AG08395 (cell line): ENCODE measurements at places on chromosomes 1 and 21.

GRCh38 chr1:27380224-27380623 is 2.9 kb downstream of the CD164L2 start:
- DNase-seq = peak; percentile 30

DNA sequence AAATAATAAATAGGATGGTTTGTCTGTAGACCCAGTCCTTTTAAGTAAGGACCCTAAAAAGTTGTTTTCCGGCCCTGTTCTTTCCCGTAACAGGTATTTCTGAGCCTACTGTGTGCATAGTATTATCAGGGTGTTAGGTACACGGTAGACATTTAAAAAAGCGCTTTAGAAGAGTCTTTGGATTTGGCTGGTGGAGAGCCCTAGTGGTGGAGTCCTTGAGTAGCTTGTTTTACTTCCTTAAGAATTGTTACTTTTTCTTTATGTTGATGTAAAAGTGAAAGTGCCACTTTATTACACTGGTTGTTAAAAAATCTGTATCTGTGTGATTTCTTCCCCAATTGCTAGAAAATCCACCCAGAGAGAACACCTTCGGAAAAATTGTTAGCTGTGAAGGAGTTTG is 36.8 kb downstream of the SMYD2 start:
- no peak for DNase-seq

DNA sequence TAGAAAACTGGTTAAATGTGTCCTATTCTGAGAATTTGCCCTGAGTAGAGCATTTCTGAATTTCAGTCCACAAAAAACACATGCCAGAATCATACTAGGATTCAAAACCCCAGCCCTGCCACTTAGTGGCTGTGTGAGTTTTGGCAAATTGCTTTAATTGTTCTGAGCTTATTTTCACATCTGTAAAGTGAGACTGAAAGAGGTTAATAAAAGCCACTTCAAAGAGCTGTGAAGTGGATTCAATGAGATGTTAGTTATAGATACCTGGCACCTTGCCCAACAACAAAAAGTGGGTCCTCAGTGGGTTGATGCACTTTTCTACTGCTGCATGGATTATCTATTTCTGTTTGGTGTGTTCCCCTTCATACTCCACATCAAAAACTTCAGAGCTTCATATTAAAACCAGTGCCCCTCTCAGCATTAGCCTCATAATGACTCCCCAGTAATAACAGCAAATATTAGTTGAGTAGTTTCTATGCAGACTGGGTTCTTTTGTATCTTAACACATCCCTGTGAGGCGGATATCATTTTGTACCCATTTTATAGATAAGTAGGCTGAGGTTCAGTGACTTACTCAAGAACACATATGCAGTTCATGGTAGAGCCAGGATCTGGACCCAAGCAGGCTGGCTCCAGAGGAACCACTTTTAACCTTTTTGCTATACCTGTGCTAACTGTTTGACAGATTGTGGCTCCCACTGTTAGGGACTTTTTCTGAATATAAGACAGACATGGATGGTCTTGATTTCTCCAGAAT is 14.2 kb upstream of the ADORA3 start:
- DNase-seq = no peak

DNA sequence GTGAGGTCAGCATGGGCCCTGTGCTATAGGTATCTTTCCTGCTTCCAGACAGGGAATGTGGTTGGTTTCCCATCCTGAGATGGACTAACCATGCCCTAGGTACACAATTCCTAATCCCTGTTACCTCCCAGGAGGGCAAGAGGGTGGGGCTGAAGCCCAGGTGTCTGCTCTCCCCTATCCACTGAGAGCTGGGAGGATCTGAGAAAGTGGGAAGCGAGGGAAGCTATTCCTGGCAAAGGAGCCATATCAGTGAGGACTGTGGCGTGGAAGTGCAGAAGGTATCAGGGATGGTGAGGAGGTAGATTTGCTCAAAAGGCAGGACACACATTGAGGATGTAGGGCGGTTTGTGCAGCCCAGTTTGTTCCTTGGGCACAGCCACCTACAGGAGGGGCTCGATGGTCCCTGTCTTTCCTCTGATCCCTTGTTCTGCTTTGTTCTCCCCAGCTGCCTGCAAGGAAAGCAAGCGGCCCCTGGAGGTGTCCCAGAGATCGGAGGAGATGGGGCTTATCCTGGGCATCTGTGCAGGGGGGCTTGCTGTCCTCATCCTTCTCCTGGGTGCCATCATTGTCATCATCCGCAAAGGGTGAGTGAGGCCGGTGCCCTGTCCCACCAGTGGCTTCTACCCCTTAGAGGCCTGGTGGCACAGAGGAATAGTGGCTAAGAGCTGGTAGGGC is 48.1 kb downstream of the PTPRU start:
- DNase-seq = no peak

DNA sequence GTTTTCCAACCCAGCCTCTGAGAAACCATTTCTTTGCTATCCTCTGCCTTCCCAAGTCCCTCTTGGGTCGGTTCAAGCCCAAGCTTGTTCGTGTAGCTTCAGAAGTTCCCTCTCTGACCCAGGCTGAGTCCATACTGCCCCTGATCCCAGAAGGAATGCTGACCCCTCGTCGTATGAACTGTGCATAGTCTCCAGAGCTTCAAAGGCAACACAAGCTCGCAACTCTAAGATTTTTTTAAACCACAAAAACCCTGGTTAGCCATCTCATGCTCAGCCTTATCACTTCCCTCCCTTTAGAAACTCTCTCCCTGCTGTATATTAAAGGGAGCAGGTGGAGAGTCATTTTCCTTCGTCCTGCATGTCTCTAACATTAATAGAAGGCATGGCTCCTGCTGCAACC is 23.8 kb downstream of the EIF2D start:
- DNase-seq = no peak

- no peak for DNase-seq
These were observed 63.0 kb downstream of the ALPL start for GRCh38 chr1:21572221-21572620.

DNA sequence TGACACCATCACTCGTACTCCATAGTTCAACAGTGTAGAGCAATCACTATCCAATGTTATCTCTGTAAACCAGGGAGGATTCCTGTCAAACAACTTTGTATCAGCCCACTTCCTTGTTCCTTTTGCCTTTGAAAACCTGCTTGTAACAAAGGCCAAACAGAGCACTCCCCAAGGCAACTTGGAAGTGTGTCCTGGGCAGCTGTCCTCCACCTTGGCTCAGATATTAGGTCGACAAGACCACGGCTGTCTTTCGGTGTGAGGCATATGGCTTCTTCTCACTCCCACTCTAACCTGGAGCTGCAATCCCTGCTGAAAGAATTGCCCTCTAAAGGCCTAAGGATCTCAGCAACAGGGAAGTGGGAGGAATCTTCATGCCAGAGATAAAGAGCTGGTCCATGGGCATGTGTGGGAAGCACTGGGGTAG is 66.7 kb downstream of the ITPKB start:
- no peak for DNase-seq

- no peak for DNase-seq
These were observed 5.2 kb upstream of the VTCN1 start for GRCh38 chr1:117215733-117216462.
